ENCODE measurements at places on chromosomes 16 and 17. TPM values are rescaled to one million over a fixed set of nuclear protein-coding genes. Genes with fewer than 3 reads are reported as not detected.

DNA sequence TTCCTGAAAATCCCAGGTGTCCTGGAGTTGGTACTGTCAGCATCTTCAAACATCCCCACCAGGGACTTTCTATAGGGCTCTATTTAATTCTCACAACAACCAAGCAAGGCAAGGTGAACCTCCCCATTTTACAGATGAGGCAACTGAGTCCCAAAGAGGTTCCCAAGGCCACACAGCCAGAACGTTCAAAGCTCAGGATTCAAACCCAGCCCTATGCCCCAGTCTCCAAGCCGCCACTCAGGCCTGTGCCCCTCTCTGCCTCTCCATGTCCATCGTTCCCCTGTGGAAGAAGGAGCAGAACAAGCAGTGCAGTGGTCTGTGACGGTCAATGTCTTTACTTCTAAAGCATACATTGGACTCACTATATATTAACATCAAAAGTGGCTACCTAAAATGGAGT is 6.1 kb downstream of the ZNF319 start:
- no peak for DNase-seq

- no peak for DNase-seq
Observed at GRCh38 chr16:83115491-83116232, 488.9 kb downstream of the CDH13 start.

- no peak for DNase-seq
Observed at GRCh38 chr16:87778476-87778829, 12.7 kb upstream of the KLHDC4 start.

The ZP2 gene
- polyA plus RNA-seq: not detected

GRCh38 chr17:47898241-47898640 is 2.2 kb downstream of the SP2 start:
- no peak for DNase-seq

The ZNF771 gene
- 20.4 TPM for polyA plus RNA-seq

The CCL4 gene
- not detected for polyA plus RNA-seq

DNA sequence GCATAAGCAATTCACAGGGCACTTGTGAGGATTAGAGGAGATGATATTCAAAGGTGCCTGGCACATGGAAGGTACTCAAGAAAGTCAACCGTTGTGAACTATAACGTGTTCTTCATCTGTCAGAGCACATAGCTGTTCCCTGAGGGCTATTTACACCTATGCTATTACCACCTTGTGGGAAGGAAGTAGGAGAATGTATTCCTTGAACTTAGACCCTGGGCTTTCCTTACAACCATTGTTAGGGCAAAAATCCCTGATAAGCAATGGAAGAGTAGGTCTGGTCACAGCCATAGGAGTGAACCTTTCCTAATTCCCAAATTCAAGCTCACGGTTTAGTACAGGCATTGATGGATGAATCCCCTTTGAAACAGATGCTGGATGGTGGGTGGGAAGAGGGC is 188.6 kb downstream of the HAPSTR1 start:
- no peak for DNase-seq

DNA sequence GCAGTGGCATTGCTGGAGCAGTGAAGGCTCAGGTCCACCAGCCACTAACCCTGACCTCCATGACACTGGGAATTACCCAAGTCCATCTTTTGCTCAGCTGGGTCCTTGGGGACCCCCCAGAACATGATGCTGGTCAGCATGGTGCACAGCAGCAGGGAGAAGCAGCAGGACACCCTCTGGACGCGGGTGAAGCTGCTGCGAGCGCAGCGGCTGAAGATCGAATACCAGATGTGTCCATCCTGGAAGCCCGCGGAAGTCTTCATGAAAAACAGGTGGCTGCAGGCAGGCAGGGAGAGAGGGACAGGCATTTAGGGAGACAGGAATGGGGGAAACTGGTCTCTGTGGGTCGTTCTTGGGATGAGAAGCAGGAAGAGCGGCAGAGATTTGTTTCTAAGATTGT is 53.4 kb upstream of the GCSH start:
- DNase-seq: peak; percentile 62

- DNase-seq: no peak
Observed at GRCh38 chr17:73267648-73268537, 6.2 kb upstream of the CPSF4L start.

DNA sequence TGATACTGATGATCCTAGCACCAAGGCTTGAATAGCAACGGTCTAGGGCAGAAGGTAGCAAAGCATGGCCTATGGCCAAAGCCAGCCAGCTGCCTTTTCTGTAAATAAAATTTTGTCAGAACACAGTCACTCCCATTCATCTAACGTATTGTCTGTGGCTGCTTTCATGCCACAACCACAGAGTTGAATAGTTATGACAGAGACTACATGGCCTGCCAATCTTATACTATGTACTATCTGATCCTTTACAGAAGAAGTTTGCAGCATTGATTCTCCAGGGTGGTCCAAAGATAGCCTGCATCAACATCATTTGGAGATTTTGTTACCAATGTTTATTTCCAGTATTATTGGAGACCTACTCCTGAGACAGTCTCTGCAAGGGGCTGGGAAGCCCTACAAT is 19.9 kb upstream of the MMD start:
- no peak for DNase-seq

The PYY gene
- polyA plus RNA-seq: 0.21 TPM

DNA sequence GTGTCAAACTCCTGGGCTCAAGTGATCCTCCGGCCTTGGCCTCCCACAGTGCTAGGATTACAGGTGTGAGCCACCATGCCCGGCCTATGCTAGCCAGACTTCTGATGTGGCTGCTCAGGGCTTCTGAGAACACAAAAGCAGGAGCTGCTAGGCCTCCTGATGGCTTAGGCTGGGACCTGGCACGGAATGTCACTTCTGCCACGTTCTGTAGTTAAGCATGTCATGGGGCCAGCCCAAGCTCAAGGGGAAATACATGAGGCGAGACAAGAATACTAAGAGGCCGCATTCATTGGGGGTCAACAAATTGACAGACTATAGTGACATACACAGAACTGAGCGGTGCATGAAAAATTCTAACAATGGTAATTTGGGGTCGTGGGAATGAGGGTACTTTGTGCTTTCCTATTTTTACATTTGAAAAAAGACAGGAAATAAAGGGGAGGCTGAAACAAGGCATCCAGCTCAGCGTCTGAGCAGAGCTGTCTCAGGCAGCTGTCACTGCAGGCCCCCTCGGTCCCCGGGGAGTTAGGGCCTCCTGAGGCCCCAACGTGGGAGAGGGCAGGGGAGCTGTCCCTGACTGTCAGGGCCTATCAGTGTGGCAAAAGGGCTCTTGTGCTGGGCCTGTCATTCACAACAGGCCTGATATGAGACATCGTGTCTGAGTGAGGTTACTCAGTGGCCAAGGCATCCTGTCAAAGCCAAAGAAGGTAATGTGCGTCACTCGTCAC is 26.4 kb downstream of the CFAP20 start:
- DNase-seq: no peak

DNA sequence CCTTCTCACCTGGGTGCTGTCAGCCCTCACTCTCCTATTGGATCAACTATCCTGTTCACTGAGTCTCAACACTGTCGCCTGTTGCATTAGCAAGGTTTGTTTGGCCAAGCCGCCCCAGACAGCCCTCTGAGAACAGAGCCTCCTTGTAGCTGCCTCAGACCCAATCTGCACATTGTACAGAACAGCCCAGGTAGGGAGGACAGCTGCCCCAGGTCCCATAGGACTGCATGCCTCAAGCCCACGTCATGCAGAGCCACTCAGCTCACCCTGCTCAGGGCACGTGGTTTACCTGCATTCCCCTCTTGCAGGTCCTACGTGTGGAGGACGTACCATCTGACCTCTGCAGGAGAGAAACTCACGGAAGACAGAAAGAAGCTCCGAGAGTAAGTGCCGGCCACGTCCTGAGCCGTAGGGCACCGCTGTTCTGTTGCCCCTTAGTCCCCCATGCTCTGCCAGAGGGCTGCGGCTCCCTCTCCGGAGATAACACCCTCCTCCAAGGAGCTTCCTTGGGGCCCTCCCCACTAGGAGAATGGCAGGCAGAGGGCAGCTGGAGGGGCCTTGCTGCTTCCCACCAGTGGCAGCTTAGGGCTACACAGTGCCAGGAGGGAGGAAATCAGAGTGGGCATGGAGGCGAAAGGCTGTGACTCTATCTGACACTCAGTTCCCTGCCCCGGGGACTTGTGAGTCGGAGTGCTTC is 2.8 kb downstream of the SNRNP25 start:
- DNase-seq: no peak

The PRSS8 gene
- 0.05 TPM for polyA plus RNA-seq

The CES4A gene
- polyA plus RNA-seq: 13.2 TPM

The RPGRIP1L gene
- 6.5 TPM for polyA plus RNA-seq

- DNase-seq: no peak
Observed at GRCh38 chr16:78740269-78740668, 640.8 kb downstream of the WWOX start.

GRCh38 chr16:1311738-1312466 is 2.5 kb downstream of the UBE2I start:
- no peak for DNase-seq

The TNK1 gene
- 0.64 TPM for polyA plus RNA-seq

The TBC1D28 gene
- polyA plus RNA-seq: not detected

DNA sequence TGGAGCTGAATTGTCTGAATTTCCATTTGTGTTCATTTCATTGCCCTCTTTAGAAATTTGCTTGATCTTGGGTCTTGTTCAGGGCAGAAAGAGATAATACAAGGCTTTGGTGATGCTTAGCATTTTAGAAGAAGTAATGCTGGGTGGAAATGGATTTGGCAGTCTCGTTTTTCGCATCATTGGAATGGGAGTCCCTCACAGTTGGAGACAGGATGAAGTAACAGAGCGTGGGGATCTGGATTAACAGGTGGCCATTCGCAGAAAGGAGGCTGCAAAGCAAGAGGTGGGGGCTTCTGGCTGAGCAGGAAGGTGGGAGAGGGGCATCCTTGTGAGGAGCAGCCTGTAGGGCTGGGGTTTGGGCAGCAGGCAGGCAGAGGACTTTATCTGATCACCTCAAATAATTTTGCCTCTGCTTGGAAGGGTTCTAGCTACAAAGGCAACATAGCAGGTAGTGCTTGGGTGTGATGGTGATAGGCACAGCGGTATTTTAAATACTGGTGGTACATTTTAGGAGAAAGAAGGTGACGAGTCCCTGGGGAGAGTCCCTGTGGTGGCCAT is 17.0 kb downstream of the KSR1 start:
- DNase-seq: no peak

DNA sequence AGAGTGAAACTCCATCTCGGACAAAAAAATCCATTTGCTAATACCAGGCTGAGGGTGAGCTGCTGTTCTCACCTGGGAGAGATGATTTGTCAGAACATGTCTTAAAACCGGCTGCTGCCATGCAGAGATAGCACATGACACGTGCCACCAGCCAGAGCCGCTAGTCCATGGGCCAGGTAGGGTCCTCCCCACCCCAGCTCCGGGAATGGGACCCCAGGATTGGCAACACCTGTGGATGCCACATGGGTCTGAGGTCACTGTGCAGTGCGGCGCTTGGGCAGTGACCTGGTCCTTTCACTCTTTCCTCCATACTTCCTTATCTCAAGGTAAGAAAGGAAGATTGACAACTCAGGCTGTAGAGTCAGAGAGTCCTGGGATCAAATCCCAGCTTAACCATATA is 393.3 kb upstream of the TNRC6C start:
- no peak for DNase-seq

The TBC1D3H gene
- polyA plus RNA-seq: not detected

GRCh38 chr16:4293822-4294457 is 21.1 kb upstream of the TFAP4 start:
- DNase-seq: peak; percentile 93

- DNase-seq: no peak
Observed at GRCh38 chr17:40937384-40937819, at the start of gene KRT23. KRT23 (minus strand) TSS chr17:40937646; CDS start chr17:40936603, 1,043 bp downstream.

GRCh38 chr16:46618516-46618915 is 2.7 kb downstream of the SHCBP1 start:
- DNase-seq: no peak

DNA sequence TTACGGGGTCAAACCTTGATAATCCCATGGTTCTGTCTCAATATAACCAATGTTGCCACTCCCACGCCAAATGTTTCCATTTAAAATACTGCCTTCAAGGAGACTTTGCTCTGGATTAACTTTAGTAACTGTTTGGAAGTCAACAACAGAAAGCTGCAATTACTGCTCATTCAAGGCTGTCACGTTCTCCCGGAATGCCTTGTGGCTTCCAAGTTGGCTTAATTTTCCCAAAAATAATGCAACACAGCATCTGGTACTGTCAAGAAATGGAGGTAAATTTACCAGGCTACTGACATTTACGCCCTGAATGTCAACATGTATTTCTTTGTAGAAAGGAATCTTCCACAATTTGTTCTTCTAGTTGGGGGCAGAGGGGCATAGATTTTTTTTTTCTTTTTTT is 38.2 kb downstream of the GPRC5B start:
- DNase-seq: no peak

The PHOSPHO1 gene
- polyA plus RNA-seq: not detected

- DNase-seq: no peak
Observed at GRCh38 chr16:13528691-13529090, 391.3 kb upstream of the ERCC4 start.

The HES7 gene
- polyA plus RNA-seq: 0.71 TPM

The CACNG1 gene
- polyA plus RNA-seq: not detected

The TMEM235 gene
- not detected for polyA plus RNA-seq

GRCh38 chr16:5022521-5022920 is 11.2 kb downstream of the NAGPA start:
- no peak for DNase-seq

The RGS11 gene
- 10.0 TPM for polyA plus RNA-seq

DNA sequence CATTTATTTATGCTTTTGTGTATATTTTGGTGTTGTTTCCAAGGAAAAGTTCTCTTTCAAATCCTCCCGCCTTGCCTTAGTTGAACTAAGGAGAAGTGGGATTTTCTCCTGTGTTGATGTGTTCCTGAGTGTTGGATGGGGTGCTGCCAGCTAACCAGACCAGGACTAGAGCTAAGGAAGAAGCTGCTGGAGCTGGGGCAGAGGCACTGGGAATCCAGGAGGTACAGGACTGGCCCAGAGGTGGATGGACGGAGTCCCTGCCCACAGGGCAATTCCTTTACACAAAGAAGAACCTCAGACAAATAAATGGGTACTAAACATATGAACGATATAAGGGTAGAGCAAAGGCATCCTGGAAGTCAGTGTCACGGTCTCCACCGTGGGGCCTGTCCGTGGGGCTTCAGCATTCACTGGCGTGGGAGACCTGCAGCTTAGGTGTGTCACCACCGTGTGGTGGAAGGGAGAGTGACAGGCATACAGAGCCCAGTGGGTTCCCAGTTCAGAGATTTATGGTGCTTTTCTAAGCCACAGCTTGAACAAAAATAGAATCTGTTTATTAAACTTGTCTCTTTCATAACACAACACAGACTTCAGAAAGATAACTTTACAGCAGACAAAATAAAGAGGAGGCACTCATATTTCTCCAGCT is 270.7 kb downstream of the NTN1 start:
- peak; percentile 67 for DNase-seq

The PRR35 gene
- not detected for polyA plus RNA-seq

The DCUN1D3 gene
- polyA plus RNA-seq: 4.7 TPM

- no peak for DNase-seq
Observed at GRCh38 chr16:46787909-46788308, 39.8 kb upstream of the MYLK3 start.
